ENCODE measurements at places on chromosomes 13 and 19. TPM values are rescaled to one million over a fixed set of nuclear protein-coding genes. Genes with fewer than 3 reads are reported as not detected.

DNA sequence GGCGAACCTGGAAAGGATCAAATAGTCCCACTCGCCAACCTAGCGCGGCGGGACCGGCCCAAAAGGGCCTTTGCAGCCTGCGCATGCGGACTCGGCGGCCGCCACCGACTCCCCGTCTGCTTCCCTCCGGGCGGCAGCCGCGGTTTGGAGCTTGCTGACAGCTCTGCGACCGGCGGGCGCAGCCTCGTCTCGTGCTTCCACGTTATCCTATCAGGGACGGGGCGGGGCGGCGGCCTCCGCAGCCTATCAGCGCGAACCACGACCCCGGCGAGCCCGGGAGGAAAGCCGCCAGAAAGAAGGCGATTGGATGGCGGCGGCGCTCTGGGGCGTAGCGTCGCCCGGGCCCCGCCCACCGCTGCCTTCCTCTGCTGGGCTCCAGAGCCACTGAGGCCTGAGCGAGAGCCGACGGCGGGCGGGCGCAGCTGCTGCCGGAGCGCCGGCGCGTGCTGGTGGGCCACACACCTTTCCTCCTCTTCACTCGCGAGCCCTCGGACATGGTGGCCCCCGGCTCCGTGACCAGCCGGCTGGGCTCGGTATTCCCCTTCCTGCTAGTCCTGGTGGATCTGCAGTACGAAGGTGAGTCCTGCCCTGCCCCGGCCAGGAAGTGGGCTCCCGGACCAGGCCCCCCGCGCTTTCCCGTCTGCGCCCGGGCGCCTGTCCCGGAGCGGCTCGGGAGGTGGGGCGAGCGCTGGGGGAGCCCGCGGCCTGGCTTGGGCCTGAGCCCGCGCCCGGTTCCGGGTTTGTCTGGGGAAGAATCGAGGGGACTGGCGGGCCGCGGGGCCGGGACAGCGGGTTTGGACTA is at the start of gene DNAJC3:
Gene DNAJC3 (plus strand): TSS at position 378 of the 802 bp plus-strand sequence. CDS start 117 bp downstream, at position 495.
- no peaks in the 10 kb centered on the region for H3K27me3 ChIP-seq
- DNase-seq: peak; percentile 97
- H3K4me1 ChIP-seq: peaks cover 46% of the 10 kb centered on the region
- peak within 1 kb of the TSS; percentile 70 for H3K27ac ChIP-seq

DNA sequence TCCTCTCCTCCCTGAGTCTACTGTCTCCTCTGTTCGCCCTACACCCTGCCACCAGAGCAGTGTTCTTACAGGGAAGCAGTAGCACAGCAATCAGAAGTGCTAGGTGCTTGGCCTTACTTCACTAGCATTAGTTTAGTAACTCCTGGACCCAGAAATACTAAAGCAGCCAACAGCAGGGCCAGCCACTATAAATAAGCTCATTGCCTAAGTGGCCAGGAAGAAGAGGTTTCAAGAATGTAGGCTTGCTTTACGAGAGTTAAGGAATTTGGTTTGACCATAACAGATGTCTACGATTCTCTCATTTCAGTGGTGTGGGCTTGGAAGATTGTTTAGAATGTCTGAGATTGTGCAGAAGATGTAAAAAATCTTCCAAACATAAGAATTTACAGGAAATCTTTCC is 103.3 kb downstream of the ZAR1L start:
- no peaks in the 10 kb centered on the region for H3K36me3 ChIP-seq
- peaks cover 2% of the 10 kb centered on the region for H3K27me3 ChIP-seq
- H3K4me3 ChIP-seq: no peak overlapping the region
- no peak for DNase-seq
- no peak overlapping the region for H3K27ac ChIP-seq
- no peaks in the 10 kb centered on the region for H3K4me1 ChIP-seq

DNA sequence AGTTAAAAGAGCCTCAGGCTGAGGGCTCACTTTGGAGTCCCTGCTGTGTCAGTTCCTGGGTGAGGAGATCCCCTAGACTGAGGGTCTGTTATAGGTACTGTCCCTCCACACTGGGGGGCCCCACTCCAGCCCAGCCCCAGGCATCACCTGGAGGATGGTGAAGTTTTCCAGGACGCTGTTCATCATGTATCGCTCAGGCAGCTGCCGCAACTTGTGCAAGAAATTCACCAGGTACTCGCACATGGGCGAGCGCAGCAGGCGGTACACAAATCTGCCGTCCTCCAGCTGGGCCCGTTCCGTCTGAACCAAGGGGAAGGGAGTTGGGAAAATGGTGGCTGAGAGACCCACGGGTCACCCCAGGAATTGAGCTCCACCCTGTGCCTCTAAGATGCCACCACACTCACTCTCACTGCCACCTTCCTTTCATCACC is 7.1 kb downstream of the CD37 start:
- H3K4me3 ChIP-seq: no peak overlapping the region
- H3K27me3 ChIP-seq: no peaks in the 10 kb centered on the region
- DNase-seq: no peak
- H3K36me3 ChIP-seq: peaks cover 11% of the 10 kb centered on the region

DNA sequence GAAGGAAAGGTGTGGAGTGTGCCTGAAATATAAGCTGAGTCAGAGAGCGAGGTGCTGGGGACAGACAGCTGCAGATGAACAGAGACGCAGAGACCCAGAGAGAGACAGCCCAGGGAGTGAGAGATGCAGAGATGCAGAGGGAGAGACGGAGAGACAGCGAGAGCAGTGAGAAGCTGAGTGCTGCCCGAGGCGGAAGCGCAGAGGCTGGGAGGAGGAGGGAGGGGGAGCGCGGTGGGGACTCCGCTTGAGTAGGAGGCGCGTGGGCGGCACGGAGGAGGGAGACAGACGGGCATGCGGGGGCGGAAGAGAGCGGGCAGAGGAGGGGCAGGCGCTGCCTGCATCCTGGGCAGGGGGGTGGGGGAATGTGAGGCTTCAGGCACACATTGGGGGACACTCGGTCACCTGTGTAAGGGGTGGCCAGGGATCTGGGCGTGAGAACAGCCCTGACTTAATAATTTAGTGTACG is 25.7 kb downstream of the SLC8A2 start:
- H3K36me3 ChIP-seq: no peaks in the 10 kb centered on the region
- H3K4me1 ChIP-seq: peaks cover 44% of the 10 kb centered on the region
- no peak overlapping the region for H3K27ac ChIP-seq
- peaks cover 9% of the 10 kb centered on the region for H3K27me3 ChIP-seq
- peak; percentile 79 for DNase-seq

DNA sequence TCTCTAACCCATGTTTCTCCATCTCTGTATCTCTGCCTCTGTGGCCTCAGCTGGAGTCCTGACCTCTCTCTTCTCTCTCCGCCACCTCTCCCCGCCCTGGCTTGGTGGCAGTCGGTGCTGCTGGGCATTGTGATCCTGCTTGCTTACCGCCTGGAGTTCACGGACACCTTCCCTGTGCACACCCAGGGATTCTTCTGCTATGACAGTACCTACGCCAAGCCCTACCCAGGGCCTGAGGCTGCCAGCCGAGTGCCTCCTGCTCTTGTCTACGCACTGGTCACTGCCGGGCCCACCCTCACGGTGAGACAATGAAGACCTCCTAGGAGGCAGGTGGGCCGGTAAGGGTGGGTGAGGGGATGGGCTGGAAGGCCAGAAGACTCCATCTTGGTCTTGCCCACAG is 4.2 kb downstream of the PLPPR2 start:
- no peak overlapping the region for H3K4me3 ChIP-seq
- no peak for DNase-seq
- no peak overlapping the region for H3K27ac ChIP-seq
- H3K27me3 ChIP-seq: no peaks in the 10 kb centered on the region

GRCh38 chr13:33624740-33625139 is 193.2 kb upstream of the RFC3 start:
- no peaks in the 10 kb centered on the region for H3K27me3 ChIP-seq
- peaks cover 9% of the 10 kb centered on the region for H3K4me1 ChIP-seq
- H3K27ac ChIP-seq: no peak overlapping the region
- H3K4me3 ChIP-seq: no peak overlapping the region
- DNase-seq: no peak

DNA sequence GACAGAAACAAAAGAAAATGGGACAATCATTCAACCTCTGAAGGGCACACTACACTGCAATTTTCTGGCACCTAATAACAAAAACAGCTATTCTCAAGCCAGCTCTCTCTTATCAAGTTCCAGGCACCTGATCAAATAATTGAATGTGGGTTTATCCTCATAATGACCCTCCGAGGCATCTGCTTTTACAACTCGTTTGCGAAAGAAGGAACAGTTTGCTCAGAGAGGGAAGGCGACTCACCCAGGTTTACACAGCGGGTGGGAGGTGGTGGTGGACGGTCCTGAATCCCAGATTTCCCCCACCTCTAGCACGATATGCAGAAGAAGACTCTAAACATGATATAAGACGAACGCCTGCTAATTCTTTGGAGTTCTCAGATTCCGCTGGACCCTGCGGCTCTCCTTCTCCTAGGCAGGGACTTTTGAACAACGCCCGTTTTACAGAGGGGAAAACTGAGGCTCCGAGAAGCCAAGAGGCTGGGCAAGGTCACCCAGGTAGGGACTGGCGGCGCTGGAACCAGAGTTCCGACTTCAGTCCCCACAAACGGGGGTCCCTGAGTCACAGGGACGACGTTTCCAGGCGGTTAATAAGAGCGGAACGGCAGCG is 641 bp downstream of the SGTA start:
- H3K36me3 ChIP-seq: peaks cover 3% of the 10 kb centered on the region
- peak overlapping the region; percentile 82 for H3K27ac ChIP-seq

- H3K36me3 ChIP-seq: no peaks in the 10 kb centered on the region
- H3K4me3 ChIP-seq: no peak overlapping the region
- no peak for DNase-seq
These were observed 918 bp downstream of the TMEM190 start for GRCh38 chr19:55377356-55378131.

GRCh38 chr13:74043237-74043636 is 91.0 kb downstream of the KLF12 start:
- H3K4me1 ChIP-seq: peaks cover 14% of the 10 kb centered on the region
- no peak overlapping the region for H3K4me3 ChIP-seq
- H3K36me3 ChIP-seq: no peaks in the 10 kb centered on the region
- no peaks in the 10 kb centered on the region for H3K27me3 ChIP-seq
- no peak for DNase-seq
- H3K27ac ChIP-seq: no peak overlapping the region

GRCh38 chr13:21069561-21070004 is 8.2 kb upstream of the LATS2 start:
- no peak for DNase-seq
- H3K27ac ChIP-seq: no peak overlapping the region
- H3K4me3 ChIP-seq: no peak overlapping the region

DNA sequence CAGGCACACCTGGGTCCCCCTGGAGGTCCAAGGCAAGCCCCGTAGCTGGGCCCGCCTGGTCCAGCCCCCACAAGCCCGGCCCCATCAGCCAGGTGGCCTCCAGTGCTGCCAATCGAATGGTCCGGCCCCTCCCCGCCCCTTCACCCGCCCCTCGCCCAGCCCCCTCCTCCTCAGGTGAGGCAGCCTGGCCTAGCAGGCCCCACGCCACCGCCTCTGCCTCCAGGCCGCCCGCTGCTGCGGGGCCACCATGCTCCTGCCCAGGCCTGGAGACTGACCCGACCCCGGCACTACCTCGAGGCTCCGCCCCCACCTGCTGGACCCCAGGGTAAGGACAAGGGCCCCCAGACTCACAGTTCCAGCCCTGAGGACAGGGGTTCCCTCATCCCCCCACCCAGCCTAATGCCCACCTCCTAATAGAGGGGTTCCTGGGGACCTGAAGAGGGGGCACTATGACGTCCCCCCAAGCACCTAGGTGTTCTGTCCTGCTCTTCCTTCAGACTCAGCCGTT is at the start of gene HPN:
Gene HPN (plus strand): TSS at position 174 of the 508 bp plus-strand sequence. CDS start 786 bp downstream, outside the sequence.
- H3K4me3 ChIP-seq: no peak within 1 kb of the TSS
- H3K4me1 ChIP-seq: peaks cover 24% of the 10 kb centered on the region
- H3K27me3 ChIP-seq: no peaks in the 10 kb centered on the region
- no peaks in the 10 kb centered on the region for H3K36me3 ChIP-seq

GRCh38 chr19:56942756-56943155 is 102.2 kb upstream of the PEG3 start:
- no peaks in the 10 kb centered on the region for H3K4me1 ChIP-seq
- no peak overlapping the region for H3K4me3 ChIP-seq
- DNase-seq: no peak
- H3K36me3 ChIP-seq: no peaks in the 10 kb centered on the region
- H3K27me3 ChIP-seq: no peaks in the 10 kb centered on the region
- H3K27ac ChIP-seq: no peak overlapping the region

- no peak for DNase-seq
- no peak overlapping the region for H3K27ac ChIP-seq
- no peak overlapping the region for H3K4me3 ChIP-seq
- H3K36me3 ChIP-seq: peaks cover 13% of the 10 kb centered on the region
- no peaks in the 10 kb centered on the region for H3K4me1 ChIP-seq
- no peaks in the 10 kb centered on the region for H3K27me3 ChIP-seq
These were observed 130.4 kb downstream of the DPF1 start for GRCh38 chr19:38093587-38093986.

DNA sequence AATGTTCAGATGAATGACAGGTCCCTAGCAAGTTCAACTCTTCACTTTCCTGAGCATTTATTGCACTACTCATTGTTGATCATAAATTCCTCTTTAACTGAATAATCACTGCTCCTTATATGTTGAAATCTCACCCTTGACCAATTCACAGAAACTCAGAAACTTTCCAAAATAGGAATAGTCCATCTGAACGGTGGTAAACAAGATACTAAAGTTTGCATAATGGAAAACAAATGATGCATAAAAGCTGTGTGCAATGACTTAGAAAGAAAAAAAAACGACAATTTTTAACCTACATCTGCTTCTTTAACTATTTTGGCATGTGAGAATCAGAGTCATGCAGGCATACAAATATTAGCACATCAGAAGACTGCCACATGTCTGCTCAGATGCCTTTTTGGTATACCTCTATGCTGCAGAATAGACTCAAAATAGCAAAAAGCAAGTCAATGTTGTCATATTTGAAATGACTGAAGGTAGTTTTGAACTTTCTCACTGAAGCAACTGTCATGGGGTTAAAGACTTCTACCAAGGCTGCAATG is 34.8 kb downstream of the SLC10A2 start:
- H3K4me1 ChIP-seq: no peaks in the 10 kb centered on the region
- H3K36me3 ChIP-seq: no peaks in the 10 kb centered on the region
- no peaks in the 10 kb centered on the region for H3K27me3 ChIP-seq
- H3K27ac ChIP-seq: no peak overlapping the region
- no peak for DNase-seq

DNA sequence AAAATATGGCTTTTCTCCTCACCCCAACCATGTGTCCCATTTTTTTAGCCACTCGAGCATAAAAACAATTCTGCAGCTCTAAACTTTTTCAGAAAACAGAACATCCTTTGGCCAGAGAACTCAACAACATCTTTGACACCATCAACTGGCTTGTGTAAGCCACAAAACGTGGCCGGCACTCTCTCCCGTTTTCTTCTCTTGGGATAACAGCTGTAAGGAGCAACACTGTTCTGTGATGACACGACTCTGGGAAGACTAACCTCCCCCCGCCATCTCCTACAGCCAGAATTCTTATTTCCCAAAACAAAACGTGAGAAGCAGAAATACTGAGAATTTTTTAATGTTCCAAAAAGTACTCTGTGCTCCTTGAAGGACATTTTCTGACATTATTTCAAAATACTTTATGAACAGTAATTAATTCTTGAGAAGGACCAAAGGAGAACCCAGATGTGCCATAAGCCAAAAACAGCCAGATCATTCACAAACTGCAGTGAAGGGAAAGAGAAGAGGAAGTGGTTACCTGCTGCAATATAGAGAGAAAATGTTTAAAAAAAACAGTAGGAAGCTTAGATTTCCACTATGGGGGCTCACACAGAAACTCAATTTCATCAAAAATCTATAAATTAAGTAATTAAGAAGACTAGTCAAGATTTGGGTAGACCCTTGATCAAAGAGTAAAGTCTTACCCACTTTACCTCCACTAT is 25.8 kb downstream of the COL4A1 start:
- H3K27ac ChIP-seq: no peak overlapping the region
- no peaks in the 10 kb centered on the region for H3K36me3 ChIP-seq
- no peak overlapping the region for H3K4me3 ChIP-seq
- no peaks in the 10 kb centered on the region for H3K4me1 ChIP-seq

The PET100 gene
- polyA plus RNA-seq: 500 TPM

The SLC10A2 gene
- polyA plus RNA-seq: not detected

The APC2 gene
- polyA plus RNA-seq: not detected

The ARHGAP35 gene
- polyA plus RNA-seq: 3.8 TPM

The CEACAM16 gene
- not detected for polyA plus RNA-seq

The MBD3L3 gene
- not detected for polyA plus RNA-seq

The ZNF524 gene
- polyA plus RNA-seq: 46.2 TPM

The VSIG10L gene
- polyA plus RNA-seq: 0.15 TPM

Measured in CD4-positive, CD25-positive, alpha-beta regulatory T cell (primary cell).